ENCODE measurements at places on chromosomes 11 and 22.

- DNase-seq = no peak
These were observed 24.4 kb downstream of the SERGEF start for GRCh38 chr11:17988465-17988864.

DNA sequence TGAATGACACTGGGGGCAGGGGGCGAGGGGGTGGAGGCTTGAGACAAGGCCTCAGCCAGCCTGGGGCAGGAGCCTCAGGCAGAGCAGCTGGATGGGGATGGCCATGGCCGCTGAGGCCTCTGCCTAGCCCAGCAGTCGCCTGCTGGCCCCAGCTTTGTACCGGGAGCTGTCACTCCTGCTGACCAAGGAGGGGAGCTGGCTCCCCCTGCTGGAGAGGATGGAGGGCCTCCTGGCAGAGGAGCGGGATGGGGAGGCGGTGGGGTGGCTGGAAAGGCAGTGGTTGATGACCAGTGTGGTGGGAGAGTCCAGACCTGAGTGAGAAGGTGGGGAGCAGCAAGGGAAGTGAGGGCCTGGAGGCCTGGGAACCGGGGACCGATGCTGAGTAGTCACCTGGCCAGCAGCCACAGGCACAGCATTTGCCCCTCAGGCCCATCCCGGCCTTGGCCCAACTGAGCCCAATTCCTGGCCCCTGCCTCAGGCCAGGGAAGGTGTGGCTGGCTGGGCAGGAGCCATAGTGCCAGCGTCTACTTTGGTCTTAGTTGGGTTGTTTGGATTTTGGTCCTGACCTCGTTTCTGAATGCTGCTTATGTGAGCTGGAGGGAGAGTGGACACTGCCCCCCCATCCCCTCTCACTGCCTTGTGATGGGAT, 6.0 kb upstream of the SUSD2 start:
- DNase-seq = peak; percentile 49

GRCh38 chr11:128616161-128616560, 28.8 kb upstream of the ETS1 start:
- DNase-seq = no peak

DNA sequence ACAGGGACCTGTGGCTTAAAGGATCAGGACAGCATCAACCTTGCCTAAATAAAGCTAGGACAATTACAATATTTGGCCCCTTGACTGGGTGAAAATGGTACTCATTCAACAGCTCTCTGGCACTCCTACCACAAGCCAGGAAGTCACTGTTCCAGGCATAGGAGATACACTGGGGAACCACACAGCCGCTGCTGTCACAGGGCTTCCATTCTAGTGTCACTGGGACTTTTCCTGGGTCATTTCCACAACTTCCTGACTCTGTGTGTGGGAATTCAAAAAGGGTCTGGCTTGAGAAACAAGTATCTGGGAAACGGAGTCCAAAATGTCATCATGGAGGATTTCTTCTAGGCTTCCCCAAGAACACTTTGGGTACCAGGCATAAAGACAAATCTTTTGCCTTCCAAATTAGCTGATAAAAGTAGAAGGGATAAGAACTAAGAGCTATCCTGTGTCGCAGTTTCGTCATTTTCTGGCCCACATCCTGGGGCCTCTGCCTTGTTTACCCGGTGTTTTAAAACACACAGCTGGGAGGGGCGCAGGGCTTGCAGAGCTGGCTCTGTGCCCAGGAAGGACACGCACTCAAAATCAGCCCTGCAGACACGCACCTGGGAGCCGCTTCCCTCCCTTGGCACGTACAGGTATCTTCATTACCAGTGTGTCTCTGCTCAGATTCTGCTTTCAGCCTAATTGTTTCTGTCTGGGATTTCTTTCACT, 38.0 kb downstream of the TMEM45B start:
- DNase-seq = no peak

- no peak for DNase-seq
These were observed 9.9 kb downstream of the PCSK7 start for GRCh38 chr11:117221775-117222517.

- no peak for DNase-seq
These were observed 561 bp upstream of the PCF11 start for GRCh38 chr11:83156144-83156995.

DNA sequence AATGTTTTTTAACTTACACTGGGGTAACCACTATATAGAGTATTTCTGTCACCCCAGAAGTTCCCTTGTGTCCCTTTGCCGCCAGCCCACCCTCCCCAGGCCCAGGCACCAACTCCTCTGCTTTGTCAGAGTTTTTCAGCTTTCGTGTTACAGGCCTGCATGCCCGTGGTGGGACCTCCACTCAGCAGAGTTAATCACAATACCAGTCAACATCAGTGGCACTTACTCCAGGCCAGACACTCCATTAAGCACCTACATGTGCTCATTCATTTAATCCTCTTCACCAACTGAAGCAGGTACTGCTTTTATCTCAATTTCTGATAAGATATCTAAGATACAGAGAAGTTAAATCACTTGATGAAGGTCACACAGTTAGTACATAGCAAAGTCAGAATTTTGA, 63.3 kb downstream of the LIF start:
- DNase-seq = no peak

DNA sequence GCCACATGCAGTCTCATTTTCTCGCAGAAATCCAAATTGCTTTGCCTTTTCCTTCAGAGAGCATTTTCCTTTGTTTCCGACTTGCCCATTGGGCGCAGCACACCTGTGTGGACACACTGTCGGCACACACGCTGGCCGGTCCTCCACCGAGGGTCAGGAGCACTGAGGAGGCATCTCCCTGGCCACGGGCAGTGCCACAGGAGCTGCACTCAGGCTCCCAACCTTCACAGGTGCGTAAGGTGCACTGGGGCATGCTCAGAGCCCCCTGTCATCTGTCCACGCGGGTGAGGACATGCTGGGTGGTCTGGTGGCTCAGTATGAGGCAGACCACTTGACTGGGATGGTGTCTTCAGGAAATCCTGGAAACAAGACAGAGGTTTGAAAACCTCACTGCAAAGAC, 779.1 kb downstream of the BRD1 start:
- DNase-seq = no peak

DNA sequence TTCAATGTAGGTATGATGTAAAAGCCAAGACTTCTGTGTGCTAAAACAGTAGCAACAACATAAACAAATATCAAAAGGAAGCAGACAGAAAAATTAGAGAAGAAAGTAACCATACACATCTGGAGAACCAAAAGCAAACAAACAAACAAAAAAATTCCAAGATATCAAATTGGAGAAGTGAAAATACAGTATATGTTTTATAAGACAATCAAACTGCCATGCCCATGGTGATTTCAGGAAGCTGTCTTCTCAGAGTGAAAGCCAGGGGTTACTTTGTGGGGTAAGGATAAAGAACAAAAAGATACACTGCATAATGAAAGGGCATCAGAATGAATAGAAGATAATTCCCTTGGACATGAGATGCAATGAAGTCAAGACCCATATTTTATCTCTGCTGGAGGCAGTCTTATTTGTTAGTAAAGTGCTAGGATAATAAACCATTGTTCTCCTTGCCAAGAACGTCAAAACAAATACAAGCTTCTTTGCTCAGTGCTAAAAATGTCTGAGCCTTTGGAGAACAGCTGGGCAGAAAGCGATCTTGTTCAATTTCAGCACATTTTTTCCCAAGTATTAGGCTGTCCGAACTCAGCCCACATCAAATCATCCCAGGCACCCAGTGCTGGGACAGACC, 38.1 kb upstream of the LDLRAD3 start:
- no peak for DNase-seq

DNA sequence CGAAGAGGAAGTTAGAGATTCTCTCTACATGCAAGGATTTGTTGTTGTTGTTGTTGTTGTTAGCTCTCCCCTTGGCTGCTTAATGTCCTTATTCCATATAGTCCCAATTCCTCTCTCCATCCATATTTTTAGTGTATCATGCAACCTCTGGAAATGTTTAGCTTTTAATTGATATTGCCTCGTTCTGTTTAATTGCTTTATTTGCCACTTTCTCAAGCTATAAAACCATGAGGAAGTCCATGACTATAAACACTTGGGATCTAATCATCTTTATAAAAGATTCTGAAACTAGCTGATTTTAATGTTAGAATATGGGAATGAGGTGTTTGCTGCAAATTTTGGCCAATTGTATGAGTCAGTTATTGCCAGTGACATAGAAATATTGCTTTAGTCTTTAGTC, 5.5 kb upstream of the OR9G1 start:
- no peak for DNase-seq

GRCh38 chr11:132278801-132279574, 908.6 kb downstream of the NTM start:
- DNase-seq = no peak
